ENCODE measurements at places on chromosomes 2 and 18. TPM values are rescaled to one million over a fixed set of nuclear protein-coding genes. Genes with fewer than 3 reads are reported as not detected.

The AP1S3 gene
- total RNA-seq, result 19.2 TPM

The PRKCE gene
- 2.6 TPM for total RNA-seq

The SERPINB3 gene
- 0.88 TPM for total RNA-seq

The GAL3ST2 gene
- not detected for total RNA-seq

DNA sequence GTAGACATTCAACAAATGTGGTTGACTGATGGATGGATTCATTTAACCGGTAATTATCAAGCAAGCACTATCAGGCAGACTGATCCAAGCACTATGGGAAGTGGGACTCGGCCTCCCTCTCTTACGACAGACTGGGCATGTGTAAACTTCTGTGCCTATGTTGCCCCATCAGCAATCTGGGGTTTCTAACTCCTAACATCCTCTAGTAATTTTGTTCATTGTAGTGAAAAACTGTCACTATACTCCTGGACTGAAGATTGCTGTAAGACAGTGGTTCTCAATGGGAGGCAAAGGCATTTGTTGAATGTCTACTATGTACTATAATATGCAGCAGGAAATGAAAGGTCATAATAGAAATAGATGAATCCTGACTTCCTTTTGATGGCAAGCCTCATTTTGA lies 51.2 kb upstream of the CREB1 start:
- no peak for DNase-seq

GRCh38 chr2:239132156-239132709 lies 268.6 kb downstream of the HDAC4 start:
- no peak for DNase-seq

- peak; percentile 73 for DNase-seq
These were observed 83.8 kb downstream of the CLHC1 start for GRCh38 chr2:55148269-55148668.

GRCh38 chr2:38013158-38013752 lies 62.7 kb downstream of the CYP1B1 start:
- DNase-seq, result peak; percentile 58

GRCh38 chr2:48287976-48288375 lies 242.0 kb upstream of the STON1 start:
- no peak for DNase-seq

Data from foreskin keratinocyte (primary cell).